Kasumi-1 (cell line): ENCODE measurements at places on chromosomes 1 and 21.

- no peak for DNase-seq
Observed at GRCh38 chr1:55061000-55061705, 21.8 kb downstream of the PCSK9 start.

DNA sequence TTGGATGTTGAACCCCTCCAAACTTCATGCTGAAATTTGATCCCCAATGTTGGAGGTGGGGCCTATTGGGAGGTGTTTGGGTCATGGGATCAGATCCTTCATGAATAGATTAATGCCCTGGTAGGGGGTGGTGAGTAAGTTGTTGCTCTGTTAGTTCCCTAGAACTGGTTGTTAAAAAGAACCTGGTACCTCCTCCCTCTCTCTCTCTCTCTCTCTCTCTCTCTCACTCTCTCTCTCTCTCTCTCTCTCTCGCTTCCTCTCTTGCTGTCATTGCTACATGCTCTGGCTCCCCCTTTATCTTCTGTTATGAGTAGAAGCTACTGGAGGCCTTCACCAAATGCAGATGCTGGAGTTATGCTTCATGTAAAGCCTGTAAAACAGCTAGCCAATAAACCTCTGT is 498.2 kb upstream of the NR5A2 start:
- DNase-seq, result no peak

- DNase-seq, result no peak
Observed at GRCh38 chr1:222275001-222275728, 272.7 kb downstream of the HHIPL2 start.

DNA sequence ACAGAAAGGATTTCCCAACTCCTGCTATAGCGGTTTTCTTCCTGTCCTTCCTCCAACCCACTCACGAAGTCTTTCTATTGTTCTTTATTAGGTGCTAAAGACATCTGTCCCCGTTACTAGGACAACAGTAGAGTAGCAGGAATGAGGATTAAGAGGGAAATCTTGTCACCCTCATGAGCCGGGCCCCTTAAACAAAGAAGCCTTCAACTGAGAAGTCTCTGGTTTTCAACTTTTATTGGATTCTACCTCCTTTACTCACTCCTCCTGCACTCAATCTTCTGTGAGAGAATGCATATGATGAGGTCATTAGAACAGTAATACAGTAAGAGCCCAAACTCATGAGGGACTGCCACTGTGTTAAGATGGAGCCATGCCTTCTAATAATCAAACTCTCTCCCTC is 206.3 kb downstream of the OMA1 start:
- no peak for DNase-seq

- no peak for DNase-seq
Observed at GRCh38 chr1:52345252-52345651, 20.8 kb downstream of the CC2D1B start.

GRCh38 chr1:244918421-244919319 is 54.3 kb upstream of the HNRNPU start:
- DNase-seq, result peak; percentile 58

GRCh38 chr1:188817814-188818213 is 1659.8 kb downstream of the BRINP3 start:
- DNase-seq, result no peak

DNA sequence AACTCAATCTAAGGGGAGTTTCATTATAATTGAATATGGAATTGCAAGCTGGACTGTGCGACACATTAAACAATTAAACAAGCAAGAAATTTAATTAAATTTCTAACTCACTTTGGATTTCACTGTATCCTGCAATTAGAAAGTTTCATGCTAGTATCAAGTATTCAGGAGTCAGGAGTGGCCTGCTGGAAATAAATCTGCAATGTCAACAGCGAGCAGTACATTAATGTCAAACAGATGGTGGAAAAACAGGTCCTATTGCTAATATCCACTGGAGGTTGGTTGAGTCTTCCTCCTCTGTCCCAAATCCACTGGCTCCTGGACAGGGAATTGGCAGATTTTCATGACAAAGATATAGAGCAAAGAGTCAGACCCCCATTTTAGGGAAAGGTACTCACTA is 237.1 kb downstream of the VAV3 start:
- DNase-seq, result no peak

DNA sequence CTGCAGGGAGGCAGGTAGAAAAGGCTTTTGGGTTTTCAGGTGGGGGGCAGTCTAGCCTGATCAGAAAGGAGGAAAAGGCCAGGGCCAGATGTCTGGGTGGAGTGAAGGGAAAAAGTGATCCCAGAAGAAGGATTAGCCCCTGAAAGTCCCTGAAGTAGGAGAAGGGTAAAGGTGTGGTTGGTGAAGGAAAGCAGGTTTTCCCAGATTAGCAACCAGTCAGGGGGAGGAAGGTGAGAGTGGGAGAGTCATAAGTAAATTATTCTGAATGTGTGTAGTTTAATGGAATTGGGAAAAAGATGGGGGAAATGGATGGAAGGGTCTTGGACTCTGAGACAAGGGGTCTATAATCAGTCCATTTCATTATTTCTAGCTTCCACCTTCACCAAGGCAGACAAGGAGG is 647 bp upstream of the SPRR1A start:
- no peak for DNase-seq

GRCh38 chr1:153168686-153169085 is 18.0 kb upstream of the SPRR2G start:
- DNase-seq, result no peak

DNA sequence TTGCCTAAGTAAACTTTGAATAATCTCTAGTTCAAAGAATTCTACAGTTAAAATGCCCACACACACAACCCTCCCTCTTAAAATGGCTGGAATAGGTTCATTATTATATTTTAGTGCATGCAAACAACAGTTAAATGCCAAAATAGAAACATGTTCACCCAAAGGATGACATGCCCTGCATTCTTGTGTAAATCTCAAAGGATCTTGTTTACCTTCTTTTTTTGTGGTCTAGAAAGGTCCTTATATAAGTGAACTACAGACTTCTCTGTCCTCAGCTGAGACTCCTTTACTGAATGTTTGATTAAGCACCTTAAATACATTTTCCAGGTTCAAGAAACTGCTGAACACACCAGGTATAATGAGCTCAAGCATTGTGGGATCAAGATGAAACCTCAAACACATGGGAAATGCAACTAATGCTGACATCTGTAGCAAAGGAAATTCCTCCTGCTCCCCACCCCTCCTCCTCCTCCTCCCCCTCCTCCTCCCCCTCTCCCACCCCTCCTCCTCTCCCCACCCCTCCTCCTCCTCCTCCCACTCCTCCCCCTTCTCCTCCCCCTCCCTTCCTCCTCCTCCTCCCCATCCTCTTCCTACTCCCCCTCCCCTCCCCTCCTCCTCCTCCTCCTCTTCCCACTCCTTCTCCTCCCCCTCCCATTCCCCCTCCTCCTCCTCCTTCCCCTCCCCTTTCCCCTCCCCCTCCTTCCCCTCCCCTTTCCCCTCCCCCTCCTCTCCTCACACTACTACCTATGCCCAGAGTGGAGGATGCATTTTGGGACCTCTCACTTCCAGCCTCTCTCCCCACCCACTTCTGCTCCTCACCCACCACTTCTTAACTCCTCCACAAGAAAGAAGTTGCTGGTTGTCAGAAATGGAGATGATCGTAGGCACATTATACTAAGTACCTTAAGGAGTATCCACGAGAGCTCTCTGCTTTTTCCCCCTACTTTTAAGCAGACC is 233.9 kb downstream of the MRPL39 start:
- DNase-seq, result no peak

- peak; percentile 13 for DNase-seq
Observed at GRCh38 chr1:6082430-6082971, 36.8 kb downstream of the KCNAB2 start.

DNA sequence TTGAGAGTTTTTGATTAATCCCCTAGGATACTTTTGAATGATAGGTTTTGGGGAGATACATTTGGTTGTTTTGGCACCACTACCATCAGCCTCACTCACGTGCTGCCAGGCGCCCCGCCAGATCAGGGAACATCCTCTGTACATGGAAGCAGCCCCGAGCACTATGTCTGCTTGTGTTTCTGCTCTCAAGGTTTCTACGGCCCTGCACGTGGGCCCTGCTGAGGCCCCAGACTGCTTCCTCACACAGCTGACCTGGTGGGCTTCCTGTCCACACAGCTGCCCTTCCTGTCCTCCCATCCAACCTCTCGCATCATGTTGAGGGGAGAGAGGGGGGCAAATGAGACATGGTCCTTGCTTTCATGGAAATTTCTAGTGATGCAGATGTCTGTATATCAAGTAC is 20.0 kb downstream of the ADARB1 start:
- DNase-seq, result no peak

DNA sequence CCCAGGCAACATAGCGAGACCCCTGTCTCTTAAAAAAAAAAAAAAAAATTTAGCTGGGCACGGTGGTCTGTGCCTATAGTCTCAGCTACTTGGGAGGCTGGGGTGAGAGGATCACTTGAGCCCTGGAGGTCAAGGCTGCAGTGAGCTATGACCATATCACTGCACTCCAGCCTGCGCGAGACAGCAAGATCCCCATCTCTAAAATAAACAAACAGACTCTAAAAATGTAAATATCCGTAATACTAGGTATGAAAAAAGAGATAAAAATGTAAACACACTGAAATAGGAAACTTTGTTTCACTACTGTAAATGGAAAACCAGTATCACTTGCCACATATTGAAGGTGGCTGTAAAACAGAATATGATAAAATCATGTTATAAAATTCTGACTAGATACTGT is 17.2 kb downstream of the ADAR start:
- DNase-seq, result no peak
